Left ventricle myocardium inferior (tissue), 1 donor: ENCODE measurements at places on chromosomes 7 and 10. TPM values are rescaled to one million over a fixed set of nuclear protein-coding genes. Genes with fewer than 3 reads are reported as not detected.

DNA sequence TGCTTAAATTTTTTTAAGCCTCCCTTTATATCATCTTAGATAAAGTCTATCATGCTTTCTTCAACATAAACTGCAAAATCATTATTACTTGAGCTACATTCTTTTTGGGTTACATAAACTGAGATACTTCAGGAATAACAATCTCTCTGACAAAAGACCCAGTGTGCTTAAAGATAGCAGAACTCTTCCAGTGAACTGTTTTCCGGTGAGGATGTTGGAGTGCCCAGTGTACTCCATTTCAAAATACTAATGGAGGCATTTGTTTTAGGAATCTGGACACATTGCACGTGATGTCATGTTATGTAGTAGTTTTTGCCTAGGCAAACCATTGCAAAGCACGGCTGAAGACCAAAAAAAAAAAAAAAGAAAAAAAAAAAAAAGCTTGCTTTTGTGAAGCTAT, 388.2 kb upstream of the CELF2 start:
- DNase-seq = no peak

- no peak for DNase-seq
These were observed 309.8 kb upstream of the KIAA1217 start for GRCh38 chr10:23899166-23899565.

- DNase-seq = no peak
These were observed 21.9 kb downstream of the ADAP1 start for GRCh38 chr7:932651-932975.

DNA sequence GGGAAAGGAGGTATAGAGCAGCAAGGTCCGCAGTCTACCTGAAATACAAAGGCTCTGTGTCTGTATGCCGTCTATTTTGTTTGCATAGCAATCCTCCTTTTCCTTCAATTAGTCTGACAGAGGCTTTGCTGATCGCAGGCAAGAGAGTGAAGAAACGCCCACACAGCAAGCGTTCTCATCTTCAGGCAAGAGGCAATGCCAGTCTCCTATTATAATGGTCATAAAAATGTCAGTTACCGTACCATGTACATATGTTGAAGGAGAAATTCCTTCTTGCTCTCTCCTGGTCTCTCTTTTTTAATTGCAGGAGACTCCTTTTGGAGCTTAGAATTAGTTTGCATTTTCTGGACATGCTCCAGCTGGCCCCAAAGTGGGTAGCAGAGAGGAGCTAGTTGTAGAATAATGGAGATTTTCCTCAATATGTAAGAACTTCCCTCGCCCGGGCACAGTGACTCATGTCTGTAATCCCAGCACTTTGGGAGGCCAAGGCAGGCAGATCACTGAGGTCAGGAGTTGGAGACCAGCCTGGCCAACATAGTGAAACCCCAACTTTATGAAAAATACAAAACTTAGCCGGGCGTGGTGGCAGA, 139.5 kb downstream of the PFKFB3 start:
- DNase-seq = no peak

- no peak for DNase-seq
These were observed 89.0 kb downstream of the PTPRE start for GRCh38 chr10:127995939-127996338.

- DNase-seq = no peak
These were observed 310.1 kb downstream of the WDR37 start for GRCh38 chr10:1366322-1366691.

DNA sequence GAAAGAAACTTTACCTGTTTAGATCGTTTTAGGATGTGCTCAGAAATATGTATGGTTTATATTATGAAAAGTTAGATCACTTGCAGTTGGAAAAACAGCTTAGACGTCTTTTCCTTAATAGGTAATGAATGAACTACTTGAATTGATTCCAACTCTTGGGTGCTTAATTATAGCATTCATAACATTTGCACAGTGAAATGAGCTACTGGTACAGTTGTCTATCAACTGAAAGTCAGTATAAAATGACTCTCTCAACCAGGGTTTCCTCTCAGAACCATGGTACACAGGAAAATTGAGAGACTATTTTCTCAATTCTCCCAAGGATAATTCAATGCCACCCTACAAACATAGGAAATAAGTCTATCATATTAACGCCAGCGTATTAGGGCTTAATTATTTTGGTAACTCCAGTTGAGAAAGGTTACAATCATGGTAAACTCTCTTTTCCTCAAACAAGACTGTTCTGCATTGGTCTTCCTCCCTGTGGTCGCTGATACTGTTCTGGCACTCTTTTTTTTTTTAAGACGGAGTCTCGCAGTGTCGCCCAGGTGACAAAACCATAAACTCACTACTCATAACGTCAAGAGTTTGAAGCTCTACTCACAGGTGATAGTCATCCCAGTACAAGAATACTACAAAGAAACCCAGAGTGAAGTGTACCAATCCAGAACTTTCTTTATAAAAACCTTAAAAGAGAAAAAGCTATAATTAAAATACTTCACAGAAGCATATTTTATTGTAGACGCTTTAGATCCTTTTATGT, 2.0 kb downstream of the ANLN start:
- DNase-seq = no peak

DNA sequence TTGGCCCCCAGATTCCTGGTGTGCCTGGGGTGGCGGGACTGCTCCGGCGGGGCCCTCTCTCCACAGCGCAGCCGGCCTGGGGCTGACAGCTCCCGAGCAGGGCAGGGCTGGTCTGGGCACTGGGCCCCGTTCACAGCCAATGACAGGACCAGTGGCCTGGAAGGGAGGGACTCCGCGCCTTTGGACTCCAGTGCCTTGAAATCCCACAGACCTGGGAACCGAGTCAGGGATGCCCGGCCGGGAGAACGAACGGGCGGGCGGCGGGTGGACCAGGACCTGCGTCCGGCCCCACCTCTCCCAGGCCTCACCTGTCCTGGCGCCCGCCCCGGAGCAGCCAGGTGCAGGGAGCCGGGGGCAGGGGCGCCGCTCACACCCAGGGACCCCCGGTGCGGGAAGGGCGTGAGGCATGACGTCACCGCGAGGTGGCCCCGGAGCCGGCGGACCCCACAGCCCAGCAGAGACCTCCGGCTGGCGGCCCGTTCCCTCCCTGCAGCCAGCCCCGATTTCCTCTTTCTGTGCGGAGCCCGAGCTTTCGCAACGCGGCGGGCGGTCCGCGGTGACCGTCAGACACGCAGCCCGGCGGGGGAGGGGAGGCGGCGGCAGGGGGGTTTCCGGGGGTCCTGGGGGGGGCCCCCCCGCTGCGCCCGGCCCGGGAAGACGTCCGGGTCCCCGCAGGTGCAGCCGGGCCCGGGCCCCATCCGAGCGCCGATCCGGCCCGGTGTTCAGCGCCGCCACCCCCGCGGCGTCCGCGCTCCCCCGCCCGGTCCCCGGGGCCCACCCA, 743 bp downstream of the ADAP1 start:
- DNase-seq = peak; percentile 57

DNA sequence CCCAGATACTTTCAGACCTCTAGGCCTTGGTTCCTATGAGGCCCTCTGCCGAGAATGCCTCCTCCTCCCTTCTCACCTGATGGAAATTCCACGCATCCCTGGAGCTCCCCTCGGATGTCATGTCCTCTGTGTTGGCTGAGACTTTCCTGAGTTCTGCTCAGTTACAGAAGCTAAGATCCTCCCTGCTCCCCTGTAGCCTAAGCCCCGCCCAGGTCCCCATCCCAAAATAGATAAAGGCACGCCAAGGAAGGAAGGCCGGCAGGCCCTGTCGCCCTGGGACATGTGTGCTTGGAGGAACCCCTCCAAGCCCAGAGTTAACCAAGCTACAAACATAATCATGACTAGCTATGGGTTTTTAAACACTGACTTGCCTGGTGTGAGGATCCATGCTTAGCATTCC, 123.5 kb downstream of the SORBS1 start:
- peak; percentile 61 for DNase-seq

Gene SMO
- total RNA-seq = 4.6 TPM

Gene CDNF
- total RNA-seq = 1.5 TPM

Gene GPNMB
- 288 TPM for total RNA-seq

Gene CNTNAP2
- total RNA-seq = 0.99 TPM

Gene BLVRA
- 44.8 TPM for total RNA-seq
